ENCODE measurements at places on chromosomes 7 and 10. TPM values are rescaled to one million over a fixed set of nuclear protein-coding genes. Genes with fewer than 3 reads are reported as not detected.

SH2B2 gene
- total RNA-seq, result 14.7 TPM

GRM3 gene
- total RNA-seq, result 1.5 TPM

DNA sequence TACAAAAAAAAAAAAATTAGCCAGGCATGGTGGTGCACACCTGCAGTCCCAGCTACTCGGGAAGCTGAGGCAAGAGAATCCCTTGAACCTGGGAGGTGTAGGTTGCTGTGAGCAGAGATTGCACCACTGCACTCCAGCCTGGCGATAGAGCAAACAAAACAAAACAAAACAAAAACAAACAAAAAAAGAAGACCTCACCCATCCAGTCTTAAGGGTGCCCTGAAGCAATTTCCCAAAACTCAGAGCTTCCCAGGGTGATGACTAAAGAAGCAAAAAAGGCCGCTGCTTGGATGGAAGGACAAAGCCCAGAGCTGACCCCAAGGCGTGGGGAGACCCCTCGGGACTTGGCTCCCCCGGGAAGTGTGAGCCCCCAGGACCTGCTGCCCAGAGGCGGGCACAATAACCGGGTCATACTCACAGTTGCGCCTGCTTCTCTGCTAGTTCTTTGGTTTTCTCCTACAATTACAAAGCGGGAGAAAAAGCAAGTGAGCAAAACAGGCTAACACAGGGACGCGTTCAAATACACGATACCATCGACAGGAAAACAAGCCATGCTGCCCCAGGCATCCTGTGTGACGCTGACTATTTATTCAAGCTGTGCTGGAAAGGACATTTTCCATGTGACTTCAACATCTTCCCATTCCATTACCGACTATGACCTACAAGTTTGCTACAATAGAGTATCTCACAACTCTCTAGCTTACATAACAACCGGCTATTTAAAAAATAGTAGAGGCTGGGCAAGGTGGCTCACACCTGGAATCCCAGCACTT lies 29.9 kb downstream of the PAPOLB start:
- no peak for DNase-seq

- DNase-seq, result no peak
These were observed 61.1 kb downstream of the GRK5 start for GRCh38 chr10:119268428-119268827.

DNA sequence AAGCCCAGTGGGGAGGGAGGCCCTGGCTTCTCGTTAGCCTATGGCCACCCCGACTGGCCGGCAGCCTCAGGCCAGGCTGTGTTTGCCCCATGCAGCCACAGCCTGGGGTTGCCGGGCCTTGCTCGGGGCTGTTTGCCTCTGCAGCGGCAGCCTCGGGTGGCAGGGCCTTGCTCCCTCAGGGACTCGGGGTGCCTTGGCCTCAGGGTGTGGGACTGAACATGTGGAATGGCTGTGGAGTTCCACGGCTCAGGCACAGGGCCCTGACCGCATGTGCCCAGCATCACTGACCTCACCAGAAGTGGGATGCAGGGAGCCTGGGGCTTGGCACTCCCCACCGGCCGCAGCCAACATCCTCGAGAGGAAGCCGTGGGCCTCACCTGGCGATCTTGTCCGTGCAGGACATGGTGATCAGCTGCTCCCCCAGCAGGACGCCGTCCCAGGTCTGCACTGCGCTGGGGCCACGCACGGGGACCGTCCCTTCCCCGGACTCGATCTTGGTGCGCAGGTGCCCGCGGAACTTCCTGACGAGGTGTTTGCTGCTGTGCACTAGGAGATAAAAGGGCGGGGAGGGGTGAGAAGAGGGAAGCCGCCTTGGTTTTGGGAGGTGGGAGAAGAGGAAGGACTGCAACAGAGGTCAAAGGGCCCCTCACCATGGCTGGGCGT lies 160.5 kb downstream of the WDR37 start:
- no peak for DNase-seq

GRCh38 chr7:33691180-33691579 lies 214.2 kb upstream of the BMPER start:
- no peak for DNase-seq

DNA sequence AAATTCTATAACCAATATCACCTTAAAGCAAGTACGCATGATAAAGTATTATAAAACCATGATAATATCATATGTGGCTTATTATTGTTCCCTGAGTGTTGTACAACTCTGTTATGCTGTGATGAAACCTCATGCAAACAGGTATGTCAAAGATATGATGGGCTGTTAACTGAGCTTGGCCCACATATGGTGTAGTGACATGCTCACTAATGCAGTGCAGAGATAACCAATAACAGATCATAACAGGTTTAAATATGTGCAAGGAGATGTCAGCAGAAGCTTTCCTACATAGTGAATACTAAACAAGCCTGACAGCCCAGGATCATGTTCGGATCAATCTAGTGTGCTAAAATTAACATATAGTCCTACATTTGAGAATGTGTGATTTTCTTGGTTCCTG lies 9.6 kb downstream of the CFTR start:
- DNase-seq, result no peak

DNA sequence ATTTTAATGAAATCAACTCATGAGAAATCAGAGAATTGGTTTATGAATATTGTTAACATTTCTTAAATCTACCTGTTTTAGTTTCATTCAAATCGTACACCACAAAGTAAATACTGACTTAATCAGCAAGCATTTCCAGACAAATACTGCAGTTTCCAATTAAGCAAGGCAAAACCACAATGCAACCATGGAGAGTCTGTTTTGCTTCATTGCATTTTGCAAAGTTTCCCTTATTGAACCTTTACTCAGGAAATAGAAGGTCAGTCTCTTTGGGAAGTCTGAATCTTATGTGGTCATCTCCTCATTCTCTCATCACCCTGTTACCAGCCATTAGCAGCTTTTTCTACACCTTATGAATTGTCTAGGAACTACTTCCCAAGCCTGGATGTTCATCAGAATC lies 400.5 kb downstream of the IPMK start:
- DNase-seq, result no peak

GRCh38 chr7:55569797-55570196 lies 2.5 kb downstream of the VOPP1 start:
- no peak for DNase-seq

DNA sequence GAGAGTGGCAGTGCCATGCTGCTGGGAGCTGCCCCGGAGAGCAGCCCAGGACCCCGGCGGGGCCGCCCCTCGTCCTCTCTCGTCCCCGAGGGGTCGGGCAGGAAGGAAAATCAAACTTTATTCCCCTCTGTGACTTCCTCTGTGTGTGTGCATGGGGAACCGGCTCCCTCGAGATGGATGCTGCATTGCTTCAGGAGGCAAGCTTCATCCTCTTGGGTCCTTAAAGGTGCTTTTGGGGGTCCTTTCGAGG lies 726 bp downstream of the MCU start:
- DNase-seq, result no peak

Data from WTC11 (cell line).